ENCODE measurements at places on chromosomes 4 and X.

GRCh38 chr4:33086331-33086925 is 2366.3 kb downstream of the PCDH7 start:
- no peak for DNase-seq

DNA sequence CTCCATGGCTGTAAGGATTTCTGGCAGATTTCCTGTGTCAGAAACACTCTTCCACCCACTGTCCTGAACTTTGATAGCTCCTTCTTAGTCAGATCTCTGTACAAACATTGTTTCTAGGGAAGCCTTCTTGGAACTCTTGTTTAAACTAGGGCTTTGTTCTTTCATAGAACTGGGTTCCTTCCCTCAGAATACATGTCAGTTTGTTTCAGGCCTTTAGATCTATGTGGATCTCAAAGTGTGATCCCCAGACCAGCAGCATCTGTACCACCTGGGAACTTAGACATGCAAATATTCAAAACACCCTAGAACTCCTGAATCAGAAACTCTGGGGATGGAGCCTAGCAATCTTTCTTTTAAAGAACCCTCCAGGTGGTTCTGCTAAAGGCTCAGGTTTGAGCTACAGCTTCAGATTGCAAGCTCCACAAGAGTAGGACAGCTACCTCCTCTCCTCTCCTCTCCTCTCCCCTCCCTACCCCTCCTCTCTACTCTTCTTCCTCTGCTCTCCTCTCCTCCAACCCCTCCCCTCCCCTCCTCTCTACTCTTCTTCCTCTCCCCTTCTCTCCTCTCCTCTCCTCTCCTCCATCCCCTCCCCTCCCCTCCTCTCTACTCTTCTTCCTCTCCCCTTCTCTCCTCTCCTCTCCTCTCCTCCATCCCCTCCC is 12.7 kb downstream of the RASSF6 start:
- DNase-seq, result no peak

GRCh38 chr4:1356181-1356998 is 9.4 kb downstream of the UVSSA start:
- peak; percentile 22 for DNase-seq

- no peak for DNase-seq
Observed at GRCh38 chr4:56048702-56049431, 100.1 kb downstream of the CEP135 start.

- DNase-seq, result peak; percentile 62
Observed at GRCh38 chr4:40897557-40898203, 147.9 kb downstream of the NSUN7 start.

DNA sequence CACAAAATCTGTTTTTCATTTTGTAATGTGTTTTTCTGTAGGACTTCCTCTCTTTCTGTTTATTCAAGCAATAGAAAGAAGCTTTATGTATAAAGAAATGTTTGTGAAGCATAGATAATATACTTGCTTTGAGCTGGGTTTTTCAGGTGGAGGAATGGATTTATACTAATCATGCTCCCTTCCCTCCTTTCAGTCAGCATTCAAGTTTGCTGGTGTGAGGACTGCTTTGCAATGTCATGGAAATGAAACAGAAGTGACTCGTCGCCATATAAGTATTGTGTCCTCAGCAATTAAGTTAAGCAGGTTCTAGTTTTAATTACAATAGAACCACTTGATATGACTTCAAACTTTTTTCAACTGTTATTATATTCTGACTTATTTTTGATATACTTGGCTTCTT is 1447.1 kb downstream of the PCDH19 start:
- no peak for DNase-seq

GRCh38 chr4:2964706-2965258 is 1.4 kb downstream of the GRK4 start:
- no peak for DNase-seq

- no peak for DNase-seq
Observed at GRCh38 chr4:26916195-26916594, 55.6 kb downstream of the STIM2 start.
